ENCODE measurements at places on chromosomes 5 and 9. TPM values are rescaled to one million over a fixed set of nuclear protein-coding genes. Genes with fewer than 3 reads are reported as not detected.

The RNF14 gene
- 71.6 TPM for total RNA-seq

The CCDC180 gene
- total RNA-seq = 5.5 TPM

The OGN gene
- total RNA-seq = 17.5 TPM

The UQCRQ gene
- total RNA-seq = 130 TPM

The SLC34A1 gene
- not detected for total RNA-seq

The GABRA1 gene
- total RNA-seq = not detected

The BHMT gene
- 0.15 TPM for total RNA-seq

The GABBR2 gene
- total RNA-seq = 1.3 TPM

The SLC25A2 gene
- 1.0 TPM for total RNA-seq

The PROB1 gene
- total RNA-seq = 1.2 TPM
